Astrocyte (in vitro differentiated cells and primary cell): ENCODE measurements at places on chromosomes 16 and 17. TPM values are rescaled to one million over a fixed set of nuclear protein-coding genes. Genes with fewer than 3 reads are reported as not detected.

DNA sequence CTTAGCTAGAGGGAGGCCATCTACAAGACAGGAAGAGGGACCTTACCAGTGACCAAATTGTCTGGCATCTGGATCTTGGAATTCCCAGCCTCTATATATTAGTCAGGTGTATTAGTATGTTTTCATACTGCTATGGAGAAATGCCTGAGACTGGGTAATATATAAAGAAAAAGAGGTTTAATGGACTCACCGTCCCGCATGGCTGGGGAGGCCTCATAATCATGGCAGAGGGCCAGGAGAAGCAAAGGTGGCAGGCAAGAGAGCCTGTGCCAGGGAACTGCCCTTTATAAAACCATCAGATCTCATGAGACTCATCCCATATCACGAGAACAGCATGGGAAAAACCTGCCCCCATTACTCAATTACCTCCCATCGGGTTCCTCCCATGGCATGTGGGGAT lies 500.2 kb downstream of the SHISA9 start:
- no peak for DNase-seq
- H3K4me1 ChIP-seq, result no peaks in the 10 kb centered on the region
- H3K4me3 ChIP-seq, result no peak overlapping the region
- H3K36me3 ChIP-seq, result no peaks in the 10 kb centered on the region
- no peaks in the 10 kb centered on the region for H3K27me3 ChIP-seq

- no peak for DNase-seq
- no peaks in the 10 kb centered on the region for H3K36me3 ChIP-seq
- H3K4me3 ChIP-seq, result no peak overlapping the region
These were observed 35.8 kb upstream of the ZFP90 start for GRCh38 chr16:68503334-68503733.

- peak; percentile 96 for DNase-seq
- peaks cover 16% of the 10 kb centered on the region for H3K4me1 ChIP-seq
- no peaks in the 10 kb centered on the region for H3K36me3 ChIP-seq
These were observed 14.4 kb downstream of the SYCE1L start for GRCh38 chr16:77213542-77214106.

GRCh38 chr17:5775098-5775497 lies 190.8 kb upstream of the NLRP1 start:
- H3K27ac ChIP-seq, result no peak overlapping the region
- no peak overlapping the region for H3K4me3 ChIP-seq
- peaks cover 29% of the 10 kb centered on the region for H3K27me3 ChIP-seq
- H3K36me3 ChIP-seq, result no peaks in the 10 kb centered on the region
- no peak for DNase-seq

- H3K4me1 ChIP-seq, result no peaks in the 10 kb centered on the region
- DNase-seq, result no peak
- no peak overlapping the region for H3K4me3 ChIP-seq
- H3K36me3 ChIP-seq, result no peaks in the 10 kb centered on the region
- H3K27ac ChIP-seq, result no peak overlapping the region
These were observed 76.8 kb downstream of the RPGRIP1L start for GRCh38 chr16:53626811-53627210.

DNA sequence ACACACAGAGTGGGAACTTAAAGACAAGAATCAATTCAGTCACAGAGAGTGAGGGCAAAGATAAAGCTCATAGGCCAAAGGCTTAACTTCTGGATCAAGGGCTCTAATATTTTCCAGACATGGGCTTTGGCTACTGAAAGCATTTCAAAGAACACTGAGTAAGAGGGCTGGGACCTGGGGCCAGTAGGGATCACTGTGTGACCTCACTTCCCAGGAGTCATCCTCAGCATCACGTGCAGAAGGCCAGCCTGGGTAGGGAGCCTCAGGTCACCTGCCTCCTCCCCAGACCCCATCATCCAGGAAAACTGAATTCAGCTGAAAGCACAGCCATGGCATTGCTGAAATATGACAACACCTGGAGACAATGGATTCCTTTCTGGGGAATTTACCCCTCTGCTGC lies 163.5 kb downstream of the RAB11FIP4 start:
- H3K36me3 ChIP-seq, result no peaks in the 10 kb centered on the region
- DNase-seq, result no peak
- no peak overlapping the region for H3K4me3 ChIP-seq
- H3K27ac ChIP-seq, result no peak overlapping the region
- no peaks in the 10 kb centered on the region for H3K27me3 ChIP-seq

DNA sequence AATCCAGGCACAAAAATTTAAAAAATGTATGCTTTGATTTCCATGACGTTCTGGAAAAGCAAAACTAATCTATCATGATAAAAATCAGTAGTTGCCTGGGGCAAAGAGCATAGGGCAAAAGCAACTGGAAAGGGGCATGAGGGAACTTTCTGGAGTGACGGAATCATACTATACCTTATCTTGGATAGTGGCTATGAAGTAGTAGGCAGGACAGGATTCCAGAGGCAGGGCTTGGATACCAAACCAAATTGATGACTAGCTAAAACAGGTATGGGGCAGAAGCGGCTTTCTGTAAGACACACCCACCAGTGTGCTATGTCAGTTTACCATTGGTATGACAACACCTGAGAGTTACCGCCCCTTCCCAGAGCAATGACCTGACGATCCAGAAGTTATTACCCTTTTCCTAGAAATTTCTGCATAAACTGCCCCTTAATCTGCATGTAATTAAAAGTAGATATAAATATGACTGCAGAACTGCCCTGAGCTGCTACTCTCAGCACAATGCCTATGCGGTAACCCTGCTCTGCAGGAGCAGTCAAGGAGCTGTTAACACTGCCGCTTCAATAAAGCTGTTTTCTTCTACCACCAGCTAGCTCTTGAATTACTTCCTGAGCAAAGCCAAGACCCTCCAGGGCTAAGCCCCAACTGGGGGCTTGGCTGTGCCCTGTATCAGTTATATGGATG lies 56.7 kb downstream of the CFDP1 start:
- no peaks in the 10 kb centered on the region for H3K27me3 ChIP-seq
- H3K4me3 ChIP-seq, result no peak overlapping the region
- no peaks in the 10 kb centered on the region for H3K36me3 ChIP-seq
- no peak overlapping the region for H3K27ac ChIP-seq
- peaks cover 13% of the 10 kb centered on the region for H3K4me1 ChIP-seq
- peak; percentile 27 for DNase-seq

GRCh38 chr17:62965174-62965685 lies 805 bp upstream of the TANC2 start:
- peak overlapping the region; percentile 89 for H3K27ac ChIP-seq
- H3K36me3 ChIP-seq, result no peaks in the 10 kb centered on the region
- peak; percentile 42 for DNase-seq

DNA sequence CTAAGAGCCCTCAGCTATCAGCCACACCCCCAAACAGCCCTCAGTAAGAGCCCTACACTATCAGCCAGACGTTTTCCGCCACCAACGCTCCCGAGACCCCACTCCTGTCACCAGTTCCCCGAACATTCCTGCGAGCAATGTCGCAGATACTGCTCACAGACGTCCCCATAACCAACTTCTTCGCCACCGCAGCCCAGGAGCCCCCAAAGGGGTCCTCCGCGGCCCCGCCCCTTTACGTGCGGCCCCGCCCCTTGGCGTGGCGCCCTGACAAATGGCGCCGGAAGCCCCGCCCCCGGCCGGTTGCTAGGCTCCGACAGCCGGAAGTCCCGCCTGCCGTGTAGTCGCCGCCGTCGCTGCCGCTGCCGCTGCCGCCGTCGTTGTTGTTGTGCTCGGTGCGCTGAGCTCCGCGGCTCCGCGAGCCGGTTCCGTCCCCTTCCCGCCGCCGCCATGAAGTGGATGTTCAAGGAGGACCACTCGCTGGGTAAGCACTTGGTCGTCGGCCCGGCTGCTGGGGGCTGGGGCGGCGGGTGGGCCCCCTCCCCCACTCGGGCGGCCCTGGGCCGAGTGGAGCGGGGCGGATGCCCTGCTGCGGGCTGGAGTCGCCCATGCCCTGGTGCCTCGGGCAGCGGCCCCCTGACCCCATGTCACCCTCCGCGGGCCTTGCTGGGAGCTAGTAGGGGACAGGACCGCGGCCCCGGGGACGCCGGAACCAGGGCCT lies at the start of gene GABARAPL2:
TSS of gene GABARAPL2 (plus strand) at position 340 of the 718 bp plus-strand sequence. CDS start at position 448, 108 bp downstream.
- peaks cover 29% of the 10 kb centered on the region for H3K36me3 ChIP-seq
- H3K27ac ChIP-seq, result peak within 1 kb of the TSS; percentile 83
- H3K4me3 ChIP-seq, result peak within 1 kb of the TSS; percentile 95
- H3K4me1 ChIP-seq, result peaks cover 11% of the 10 kb centered on the region
- peaks cover 9% of the 10 kb centered on the region for H3K27me3 ChIP-seq

- no peak overlapping the region for H3K27ac ChIP-seq
- no peaks in the 10 kb centered on the region for H3K36me3 ChIP-seq
- H3K4me3 ChIP-seq, result no peak overlapping the region
- no peak for DNase-seq
- H3K4me1 ChIP-seq, result peaks cover 10% of the 10 kb centered on the region
These were observed 33.5 kb downstream of the SRL start for GRCh38 chr16:4208341-4208751.

GRCh38 chr17:2436316-2436905 lies 35.6 kb upstream of the MNT start:
- no peak overlapping the region for H3K4me3 ChIP-seq
- H3K27me3 ChIP-seq, result no peaks in the 10 kb centered on the region
- H3K27ac ChIP-seq, result no peak overlapping the region
- DNase-seq, result no peak

- H3K27ac ChIP-seq, result peak overlapping the region; percentile 69
- H3K4me1 ChIP-seq, result peaks cover 43% of the 10 kb centered on the region
- H3K4me3 ChIP-seq, result peak overlapping the region; percentile 81
- no peaks in the 10 kb centered on the region for H3K27me3 ChIP-seq
These were observed 502 bp downstream of the FAAP100 start for GRCh38 chr17:81551458-81552243.

GRCh38 chr16:31489616-31490584 lies 7.0 kb downstream of the SLC5A2 start:
- no peak for DNase-seq
- H3K36me3 ChIP-seq, result no peaks in the 10 kb centered on the region
- no peak overlapping the region for H3K27ac ChIP-seq
- H3K4me1 ChIP-seq, result peaks cover 16% of the 10 kb centered on the region

- DNase-seq, result peak; percentile 97
- peaks cover 33% of the 10 kb centered on the region for H3K4me1 ChIP-seq
- H3K36me3 ChIP-seq, result peaks cover 9% of the 10 kb centered on the region
- H3K27ac ChIP-seq, result peak overlapping the region; percentile 80
These were observed 33.9 kb downstream of the ANKFY1 start for GRCh38 chr17:4229627-4230541.

GRCh38 chr16:64136314-64136713 lies 985.5 kb downstream of the CDH11 start:
- no peak for DNase-seq
- no peak overlapping the region for H3K4me3 ChIP-seq
- H3K27me3 ChIP-seq, result no peaks in the 10 kb centered on the region
- H3K27ac ChIP-seq, result no peak overlapping the region
- no peaks in the 10 kb centered on the region for H3K4me1 ChIP-seq
- H3K36me3 ChIP-seq, result no peaks in the 10 kb centered on the region

GRCh38 chr16:14018851-14019250 lies 52.3 kb upstream of the MRTFB start:
- H3K27me3 ChIP-seq, result no peaks in the 10 kb centered on the region
- no peak for DNase-seq
- H3K36me3 ChIP-seq, result no peaks in the 10 kb centered on the region
- H3K27ac ChIP-seq, result no peak overlapping the region

DNA sequence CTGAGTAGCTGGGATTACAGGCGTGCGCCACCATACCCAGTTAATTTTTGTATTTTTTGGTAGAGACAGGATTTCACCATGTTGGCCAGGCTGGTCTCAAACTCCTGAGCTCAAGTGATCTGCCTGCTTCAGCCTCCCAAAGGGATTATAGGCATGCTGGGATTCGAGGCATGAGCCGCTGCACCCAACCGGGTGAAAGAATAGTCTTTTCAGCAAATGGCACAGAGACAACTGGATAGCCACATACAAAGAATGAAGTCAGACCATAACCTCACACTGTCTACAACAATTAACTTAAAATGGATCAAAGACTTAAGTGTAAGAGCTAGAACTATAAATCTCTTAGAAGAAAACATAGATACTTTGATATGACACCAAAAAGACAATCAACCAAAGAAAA lies 67.6 kb downstream of the TBC1D16 start:
- no peaks in the 10 kb centered on the region for H3K4me1 ChIP-seq
- peaks cover 3% of the 10 kb centered on the region for H3K36me3 ChIP-seq
- H3K4me3 ChIP-seq, result no peak overlapping the region
- H3K27me3 ChIP-seq, result no peaks in the 10 kb centered on the region
- DNase-seq, result no peak

DNA sequence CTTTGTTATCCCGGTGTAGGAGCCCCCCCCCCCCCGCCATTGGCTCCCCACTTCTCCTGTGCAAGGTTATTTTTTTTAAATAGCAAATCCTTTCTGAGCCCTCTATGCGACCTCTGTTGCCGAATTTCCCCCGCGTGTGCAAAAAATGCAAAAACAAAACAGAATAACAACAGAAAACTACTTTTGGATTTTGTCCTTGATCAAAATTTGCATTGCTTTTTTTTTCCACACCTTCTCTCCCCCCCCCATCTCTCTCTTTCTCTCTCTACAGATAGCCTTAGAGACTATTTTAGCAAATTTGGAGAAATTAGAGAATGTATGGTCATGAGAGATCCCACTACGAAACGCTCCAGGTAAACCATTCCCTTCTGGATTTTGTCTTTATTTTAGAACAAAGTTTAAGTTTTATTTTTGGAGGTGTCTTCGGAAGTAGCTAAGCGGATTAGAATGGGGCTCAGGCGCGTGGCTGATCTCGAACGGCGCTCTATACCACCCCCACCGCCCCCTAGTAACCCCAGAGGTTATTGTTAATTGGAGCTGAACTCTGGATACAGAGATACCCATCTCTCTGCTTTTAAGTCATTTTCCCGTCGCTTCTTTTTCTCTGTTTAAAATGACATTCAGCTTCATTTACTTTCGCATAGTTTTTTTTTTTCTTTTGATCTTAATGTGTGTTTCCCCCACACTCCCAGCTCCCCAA lies 1.0 kb downstream of the MSI2 start:
- peak overlapping the region; percentile 55 for H3K27ac ChIP-seq
- peak overlapping the region; percentile 81 for H3K4me3 ChIP-seq
- DNase-seq, result no peak
- H3K36me3 ChIP-seq, result peaks cover 3% of the 10 kb centered on the region
- H3K27me3 ChIP-seq, result no peaks in the 10 kb centered on the region

DNA sequence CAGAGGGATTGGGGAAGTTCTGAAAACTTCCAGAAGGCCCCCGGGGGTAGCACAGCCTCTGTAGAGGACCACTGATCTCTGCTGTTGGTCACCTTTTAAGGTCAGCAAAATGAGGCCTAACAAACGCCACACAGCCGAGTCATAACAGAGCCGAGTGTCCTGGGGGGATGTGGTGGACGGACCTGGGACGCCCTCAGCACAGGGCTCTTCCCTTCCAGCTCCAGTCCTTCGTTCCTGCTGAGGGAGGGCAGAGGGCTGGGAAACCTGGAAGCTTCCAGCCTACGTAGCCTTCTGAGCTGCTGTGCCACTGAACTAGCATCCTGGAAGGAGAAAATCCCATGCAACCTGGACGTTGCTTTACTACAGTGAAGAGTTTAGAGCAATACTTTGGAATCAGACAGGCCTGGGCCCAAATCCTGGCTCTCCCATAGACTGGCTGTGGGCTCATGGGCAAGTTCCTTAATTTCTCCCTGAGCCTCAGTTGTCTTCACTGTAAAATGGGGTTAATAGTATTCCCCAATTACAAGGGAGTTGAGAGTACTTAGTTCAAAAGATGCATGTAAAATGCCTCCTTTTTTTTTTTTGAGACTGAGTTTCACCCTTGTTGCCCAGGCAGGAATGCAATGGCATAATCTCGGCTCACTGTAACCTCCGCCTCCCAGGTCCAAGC lies 34.4 kb upstream of the ZCCHC14 start:
- no peaks in the 10 kb centered on the region for H3K27me3 ChIP-seq
- DNase-seq, result no peak
- H3K27ac ChIP-seq, result no peak overlapping the region

The SNAI3 gene
- 0.22 and 0.48 TPM in 2 replicates for total RNA-seq

The UNK gene
- 14.9 and 16.7 TPM in 2 replicates for total RNA-seq

The ZNF597 gene
- 3.9 and 4.7 TPM in 2 replicates for total RNA-seq

The STH gene
- total RNA-seq, result not detected in 2 replicates

The SOST gene
- not detected in 2 replicates for total RNA-seq

The HOXB13 gene
- not detected in 2 replicates for total RNA-seq

The CDC42EP4 gene
- total RNA-seq, result 13.0 and 15.8 TPM in 2 replicates
